Ovary (tissue), 10 donors: ENCODE measurements at places on chromosomes 7 and 10. TPM values are rescaled to one million over a fixed set of nuclear protein-coding genes. Genes with fewer than 3 reads are reported as not detected.

DNA sequence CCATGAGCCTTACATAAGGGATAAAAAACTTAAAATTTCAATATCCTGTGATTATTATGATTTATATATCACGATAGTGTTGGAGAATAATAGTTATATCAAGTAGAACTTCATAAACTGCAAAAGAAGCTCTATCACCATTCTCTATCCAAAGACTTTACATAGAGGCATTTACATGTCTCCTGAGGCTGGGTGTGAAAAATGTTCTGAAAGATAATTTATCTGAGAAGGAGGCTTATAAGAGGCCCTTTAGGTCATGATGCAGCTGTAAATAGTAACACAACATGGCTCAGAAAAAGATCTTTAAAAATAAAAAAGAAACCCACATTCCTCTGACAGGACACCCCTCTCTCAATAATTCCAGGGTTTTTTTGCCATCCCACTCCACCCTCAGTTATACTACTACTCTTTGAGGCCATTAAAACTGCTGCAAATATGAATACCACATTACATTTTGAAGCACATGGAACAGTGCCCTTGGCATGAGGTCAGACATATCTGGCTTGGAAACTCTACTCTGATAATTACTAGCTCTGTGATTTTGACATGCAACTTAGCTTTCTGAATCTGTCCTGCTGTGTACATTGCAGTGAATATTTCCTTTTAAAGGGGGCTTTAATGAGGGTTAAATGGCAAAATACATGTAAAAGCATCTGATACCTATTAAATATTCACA, 55.5 kb downstream of the SLC16A12 start:
- no peaks in the 10 kb centered on the region for H3K36me3 ChIP-seq
- H3K27me3 ChIP-seq, result no peaks in the 10 kb centered on the region
- H3K27ac ChIP-seq, result no peak overlapping the region
- H3K4me3 ChIP-seq, result no peak overlapping the region

GRCh38 chr10:30836406-30836805, 195.3 kb downstream of the ZNF438 start:
- H3K27ac ChIP-seq, result no peak overlapping the region
- no peak overlapping the region for H3K4me3 ChIP-seq
- no peaks in the 10 kb centered on the region for H3K36me3 ChIP-seq
- H3K27me3 ChIP-seq, result no peaks in the 10 kb centered on the region

Gene FZD8
- 12.4 TPM for total RNA-seq

Gene ANXA8L1
- 2.8 TPM for total RNA-seq

DNA sequence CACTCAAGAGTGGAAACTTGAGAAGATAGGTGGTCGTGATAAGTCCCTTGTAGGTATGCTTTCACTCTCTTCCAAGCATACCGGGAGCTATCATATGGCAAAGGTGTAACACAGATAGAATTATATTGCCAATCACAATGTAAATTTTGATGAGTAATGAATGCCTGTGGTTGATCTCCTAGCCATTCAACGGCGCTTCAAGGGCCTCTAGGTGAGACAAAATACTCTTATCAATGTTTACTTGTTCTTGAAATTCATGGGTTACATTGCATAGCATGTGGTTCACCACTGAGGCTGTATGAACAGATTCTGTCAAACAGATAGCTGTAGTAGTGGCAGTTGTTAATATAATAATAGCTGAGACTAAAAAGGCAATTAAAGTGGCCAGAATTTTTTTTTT, 82.4 kb downstream of the THSD7A start:
- no peak overlapping the region for H3K27ac ChIP-seq
- no peak for DNase-seq
- H3K27me3 ChIP-seq, result no peaks in the 10 kb centered on the region
- no peaks in the 10 kb centered on the region for H3K36me3 ChIP-seq

Gene MRC1
- 6.6 TPM for total RNA-seq

GRCh38 chr10:93073539-93074146, at the start of gene CYP26A1:
CYP26A1 (plus strand) TSS chr10:93073893; CDS start chr10:93073935, 42 bp downstream.
- peak within 1 kb of the TSS; percentile 9 for H3K4me3 ChIP-seq
- no peak within 1 kb of the TSS for H3K27ac ChIP-seq
- H3K27me3 ChIP-seq, result no peaks in the 10 kb centered on the region
- no peaks in the 10 kb centered on the region for H3K36me3 ChIP-seq
- peaks cover 11% of the 10 kb centered on the region for H3K4me1 ChIP-seq
- no peak for DNase-seq

DNA sequence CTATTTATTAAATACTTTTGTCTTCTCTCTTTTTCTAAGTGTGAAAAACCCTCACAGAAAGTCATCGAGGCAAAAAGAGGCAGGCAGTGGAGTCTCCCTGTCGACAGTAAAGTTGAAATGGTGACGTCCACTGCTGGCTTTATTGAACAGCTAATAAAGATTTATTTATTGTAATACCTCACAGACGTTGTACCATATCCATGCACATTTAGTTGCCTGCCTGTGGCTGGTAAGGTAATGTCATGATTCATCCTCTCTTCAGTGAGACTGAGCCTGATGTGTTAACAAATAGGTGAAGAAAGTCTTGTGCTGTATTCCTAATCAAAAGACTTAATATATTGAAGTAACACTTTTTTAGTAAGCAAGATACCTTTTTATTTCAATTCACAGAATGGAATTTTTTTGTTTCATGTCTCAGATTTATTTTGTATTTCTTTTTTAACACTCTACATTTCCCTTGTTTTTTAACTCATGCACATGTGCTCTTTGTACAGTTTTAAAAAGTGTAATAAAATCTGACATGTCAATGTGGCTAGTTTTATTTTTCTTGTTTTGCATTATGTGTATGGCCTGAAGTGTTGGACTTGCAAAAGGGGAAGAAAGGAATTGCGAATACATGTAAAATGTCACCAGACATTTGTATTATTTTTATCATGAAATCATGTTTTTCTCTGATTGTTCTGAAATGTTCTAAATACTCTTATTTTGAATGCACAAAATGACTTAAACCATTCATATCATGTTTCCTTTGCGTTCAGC, 43.4 kb downstream of the TARP start:
- H3K27ac ChIP-seq, result no peak overlapping the region
- H3K4me1 ChIP-seq, result no peaks in the 10 kb centered on the region
- no peaks in the 10 kb centered on the region for H3K36me3 ChIP-seq
- no peaks in the 10 kb centered on the region for H3K27me3 ChIP-seq
- DNase-seq, result no peak
- no peak overlapping the region for H3K4me3 ChIP-seq

DNA sequence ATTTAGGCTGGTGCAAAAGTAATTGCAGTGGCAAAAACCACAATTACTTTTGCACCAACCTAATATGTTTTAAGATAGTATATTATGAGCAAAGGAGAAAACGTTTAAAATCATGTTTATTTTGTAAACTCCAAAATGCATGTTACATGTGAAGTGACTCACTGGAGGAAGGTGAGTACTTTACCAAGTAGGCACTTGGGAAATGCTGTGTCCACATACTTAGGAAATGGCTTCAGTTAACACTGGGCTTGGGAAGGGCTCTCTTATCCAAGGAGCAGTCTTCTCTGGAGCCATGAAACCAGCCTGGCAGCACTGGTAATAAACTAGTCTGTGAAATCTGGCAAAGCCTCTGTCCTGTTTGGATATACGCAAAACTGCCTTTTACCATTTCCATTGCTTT, 4.4 kb downstream of the RPS24 start:
- DNase-seq, result no peak
- H3K27ac ChIP-seq, result no peak overlapping the region
- H3K36me3 ChIP-seq, result no peaks in the 10 kb centered on the region
- no peaks in the 10 kb centered on the region for H3K27me3 ChIP-seq
- H3K4me3 ChIP-seq, result no peak overlapping the region
- H3K4me1 ChIP-seq, result peaks cover 9% of the 10 kb centered on the region

Gene CYP2C18
- not detected for total RNA-seq

Gene FFAR4
- not detected for total RNA-seq

Gene POU6F2
- 0.24 TPM for total RNA-seq

Gene IQUB
- total RNA-seq, result 11.3 TPM

DNA sequence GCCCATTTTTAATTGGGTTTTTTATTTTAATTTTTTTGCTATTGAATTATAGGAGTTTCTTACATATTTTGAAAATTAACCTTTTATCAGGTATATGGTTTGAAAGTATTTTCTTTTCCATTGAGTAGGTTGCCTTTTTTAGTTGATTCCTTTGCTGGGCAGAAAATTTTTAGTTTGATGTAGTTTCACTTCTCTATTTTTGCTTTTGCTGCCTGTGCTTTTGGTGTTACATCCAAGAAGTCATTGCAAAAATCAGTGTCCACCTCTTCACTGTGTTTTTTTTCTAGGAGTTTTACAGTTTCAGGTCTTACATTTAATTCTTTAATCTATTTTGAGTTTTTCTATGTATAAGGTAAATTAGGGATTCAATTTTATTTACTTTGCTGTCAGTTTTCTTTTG, 129.8 kb upstream of the FERD3L start:
- no peaks in the 10 kb centered on the region for H3K4me1 ChIP-seq
- no peak overlapping the region for H3K4me3 ChIP-seq
- no peak for DNase-seq
- H3K27me3 ChIP-seq, result no peaks in the 10 kb centered on the region

Gene SOSTDC1
- total RNA-seq, result 0.33 TPM

DNA sequence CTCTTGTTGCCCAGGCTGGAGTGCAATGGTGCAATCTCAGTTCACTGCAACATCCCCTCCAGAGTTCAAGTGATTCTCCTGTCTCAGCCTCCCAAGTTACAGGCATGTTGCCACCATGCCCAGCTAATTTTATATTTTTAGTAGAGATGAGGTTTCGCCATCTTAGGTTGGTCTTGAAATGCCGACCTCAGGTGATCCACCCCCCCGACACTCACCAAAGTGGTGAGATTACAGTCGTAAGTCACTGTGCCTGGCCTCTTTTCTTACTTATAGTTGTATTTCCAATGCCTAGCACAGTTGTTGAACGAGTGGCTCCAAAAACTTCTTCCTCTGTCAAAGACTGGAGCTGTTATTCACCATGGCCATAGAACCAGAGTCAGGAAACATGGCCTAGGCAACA, 6.7 kb downstream of the RNF216 start:
- H3K27ac ChIP-seq, result no peak overlapping the region
- no peaks in the 10 kb centered on the region for H3K27me3 ChIP-seq
- no peak for DNase-seq
- peaks cover 8% of the 10 kb centered on the region for H3K4me1 ChIP-seq
- H3K4me3 ChIP-seq, result no peak overlapping the region

DNA sequence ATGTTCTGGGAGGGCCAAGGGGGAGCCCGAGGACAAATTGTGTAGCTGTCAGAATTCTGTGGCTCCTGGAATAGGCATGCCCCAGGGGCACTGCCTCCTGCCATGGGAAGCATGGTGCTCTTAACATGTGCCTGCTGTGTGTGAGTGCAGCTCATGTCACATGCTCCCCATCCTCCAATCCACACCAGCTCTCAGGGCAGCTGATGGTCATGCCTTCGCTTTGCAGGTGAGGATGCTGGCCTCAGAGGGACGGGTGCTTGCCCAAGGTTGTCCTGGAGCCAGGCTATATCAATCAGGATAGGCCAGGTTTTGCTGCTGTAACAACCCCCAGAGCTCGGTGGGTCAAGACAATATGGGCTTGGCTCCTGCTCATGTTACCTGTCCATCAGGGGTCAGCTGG, 303.4 kb downstream of the RPS24 start:
- H3K27ac ChIP-seq, result no peak overlapping the region
- H3K4me1 ChIP-seq, result peaks cover 10% of the 10 kb centered on the region
- H3K27me3 ChIP-seq, result no peaks in the 10 kb centered on the region
- no peak for DNase-seq

- H3K36me3 ChIP-seq, result no peaks in the 10 kb centered on the region
- no peaks in the 10 kb centered on the region for H3K27me3 ChIP-seq
- no peak overlapping the region for H3K27ac ChIP-seq
- no peaks in the 10 kb centered on the region for H3K4me1 ChIP-seq
- DNase-seq, result no peak
Observed at GRCh38 chr7:149731207-149731955, 42.0 kb downstream of the ZNF467 start.

Gene NPY4R
- total RNA-seq, result not detected

DNA sequence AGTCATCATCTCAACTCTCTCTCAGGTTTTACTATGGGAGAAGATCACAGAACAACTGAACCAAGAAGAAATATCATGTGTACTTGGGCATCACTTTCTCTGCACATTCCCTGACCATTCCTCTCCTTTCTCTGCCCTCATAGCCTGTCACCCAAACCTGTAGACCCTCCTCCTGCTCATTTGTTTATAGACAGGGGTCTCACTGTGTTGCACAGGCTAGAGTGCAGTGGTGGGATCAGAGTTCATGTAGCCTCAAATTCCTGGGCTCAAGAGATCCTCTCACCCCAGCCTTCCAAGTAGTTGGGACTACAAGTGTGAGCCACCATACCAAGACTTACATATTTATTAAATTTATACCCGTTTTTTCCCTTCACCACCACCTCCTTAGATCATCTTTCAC, 260.8 kb upstream of the SLC26A5 start:
- H3K4me3 ChIP-seq, result no peak overlapping the region
- no peaks in the 10 kb centered on the region for H3K36me3 ChIP-seq
- no peaks in the 10 kb centered on the region for H3K4me1 ChIP-seq
- no peak overlapping the region for H3K27ac ChIP-seq
- no peak for DNase-seq

DNA sequence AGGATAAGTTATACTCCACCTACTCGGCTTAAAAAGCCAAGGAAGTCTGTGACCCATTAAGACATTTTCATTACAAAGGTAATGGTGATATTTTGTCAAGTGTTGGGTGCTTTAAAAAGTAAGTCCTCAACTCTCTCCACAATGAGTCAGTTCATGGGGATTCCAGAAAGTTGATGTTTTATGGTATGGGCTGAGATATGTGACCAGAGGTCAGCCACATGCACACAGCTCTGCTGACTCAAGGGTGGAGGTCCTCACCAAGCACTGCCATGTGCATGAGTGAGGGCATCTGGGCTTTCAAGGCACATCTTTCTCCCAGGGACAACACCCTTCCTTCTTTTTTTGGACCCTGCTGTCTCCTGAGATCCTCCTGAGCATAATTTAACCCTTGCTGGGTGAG, 292.9 kb downstream of the PTEN start:
- H3K36me3 ChIP-seq, result no peaks in the 10 kb centered on the region
- no peak for DNase-seq
- H3K4me1 ChIP-seq, result peaks cover 10% of the 10 kb centered on the region

DNA sequence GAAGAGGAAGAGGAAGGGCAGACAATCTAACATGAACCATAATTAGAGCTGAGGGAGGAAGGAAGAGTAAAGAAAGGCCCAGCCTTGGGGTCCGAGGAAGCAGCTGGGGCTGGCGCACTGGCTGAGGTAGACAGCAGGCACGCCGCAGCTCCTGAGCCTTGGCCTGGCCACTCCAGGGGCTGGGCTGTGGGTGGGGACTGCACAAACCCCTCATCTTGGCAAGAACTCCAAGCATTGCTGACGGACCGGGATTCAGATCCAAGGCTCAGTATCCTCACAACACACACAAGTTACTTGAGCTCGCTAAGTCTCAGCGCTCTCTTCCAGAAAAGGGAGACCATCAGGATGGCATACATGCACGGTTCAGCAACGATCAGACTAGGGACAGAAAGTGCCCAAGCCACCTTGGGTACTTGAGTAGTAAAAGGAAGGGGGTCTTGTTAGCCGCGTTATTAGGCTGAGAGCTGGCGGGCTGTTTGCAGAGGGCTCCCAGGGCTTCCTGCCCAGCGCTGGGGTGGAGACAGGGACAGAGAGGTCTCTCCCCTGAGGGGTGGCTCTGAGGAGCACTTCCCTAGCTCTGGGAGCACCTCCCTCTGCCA, 4.5 kb downstream of the TNS3 start:
- DNase-seq, result peak; percentile 63
- peaks cover 44% of the 10 kb centered on the region for H3K4me1 ChIP-seq

- no peaks in the 10 kb centered on the region for H3K27me3 ChIP-seq
- no peaks in the 10 kb centered on the region for H3K4me1 ChIP-seq
- no peaks in the 10 kb centered on the region for H3K36me3 ChIP-seq
- no peak overlapping the region for H3K27ac ChIP-seq
- no peak for DNase-seq
Observed at GRCh38 chr7:22601408-22601807, 101.4 kb upstream of the STEAP1B start.

- no peak overlapping the region for H3K4me3 ChIP-seq
- DNase-seq, result no peak
- H3K4me1 ChIP-seq, result no peaks in the 10 kb centered on the region
Observed at GRCh38 chr7:41582116-41582515, 120.8 kb downstream of the INHBA start.
